ENCODE measurements at places on chromosomes 3 and 15. TPM values are rescaled to one million over a fixed set of nuclear protein-coding genes. Genes with fewer than 3 reads are reported as not detected.

ACP3 gene
- total RNA-seq = 0.05 TPM

CNTN4 gene
- not detected for total RNA-seq

USF3 gene
- 5.3 TPM for total RNA-seq

LTK gene
- under 0.01 TPM for total RNA-seq

TEX55 gene
- not detected for total RNA-seq

GOLGA6L26 gene
- not detected for total RNA-seq

ZBTB47 gene
- total RNA-seq = 31.8 TPM

CAV3 gene
- not detected for total RNA-seq

SERINC4 gene
- not detected for total RNA-seq

Measured in smooth muscle cell of the umbilical artery (primary cell).